ENCODE measurements at places on chromosomes 16 and 17. TPM values are rescaled to one million over a fixed set of nuclear protein-coding genes. Genes with fewer than 3 reads are reported as not detected.

Gene METTL23
- total RNA-seq: 36.5 TPM

Gene ABCA3
- total RNA-seq: 0.60 TPM

Gene OTOP2
- total RNA-seq: not detected

Gene KRTAP1-5
- total RNA-seq: not detected

Gene HSPB9
- total RNA-seq: not detected

Gene SOST
- not detected for total RNA-seq

Gene MMP2
- total RNA-seq: 435 TPM

Gene C17orf67
- 1.3 TPM for total RNA-seq
